ENCODE measurements at places on chromosomes 7 and 10.

GRCh38 chr10:23310404-23310803 lies 34.2 kb downstream of the C10orf67 start:
- no peak for DNase-seq

- no peak for DNase-seq
Observed at GRCh38 chr10:77248104-77248790, 389.4 kb downstream of the KCNMA1 start.

GRCh38 chr10:78278058-78278404 lies 244.4 kb downstream of the RPS24 start:
- DNase-seq, result no peak

- no peak for DNase-seq
Observed at GRCh38 chr7:90903841-90904240, 307.7 kb downstream of the CDK14 start.

- no peak for DNase-seq
Observed at GRCh38 chr7:27191161-27191731, 6.2 kb upstream of the HOXA11 start.

DNA sequence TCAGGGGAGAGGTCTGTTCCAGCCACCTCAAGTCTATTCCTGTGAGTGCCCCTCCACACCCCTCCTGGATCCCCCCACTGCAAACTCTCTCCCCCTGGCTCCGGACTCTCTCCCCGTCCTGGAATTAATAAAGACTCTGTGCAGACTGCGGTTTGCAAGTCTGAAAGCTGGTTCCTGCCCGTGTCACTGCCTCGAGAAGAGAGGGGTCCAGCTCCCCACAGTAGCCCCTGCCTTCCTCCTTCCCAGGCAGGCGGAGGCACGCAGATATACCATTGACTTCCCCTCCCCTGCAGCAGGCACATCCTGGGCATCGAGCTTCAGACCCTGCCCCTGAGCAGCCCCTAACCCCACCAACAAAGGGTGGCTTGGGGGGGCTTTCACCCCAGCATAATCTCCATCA lies 2.2 kb upstream of the ELN start:
- DNase-seq, result no peak

GRCh38 chr7:46256870-46257661 lies 336.0 kb upstream of the IGFBP3 start:
- DNase-seq, result peak; percentile 11

DNA sequence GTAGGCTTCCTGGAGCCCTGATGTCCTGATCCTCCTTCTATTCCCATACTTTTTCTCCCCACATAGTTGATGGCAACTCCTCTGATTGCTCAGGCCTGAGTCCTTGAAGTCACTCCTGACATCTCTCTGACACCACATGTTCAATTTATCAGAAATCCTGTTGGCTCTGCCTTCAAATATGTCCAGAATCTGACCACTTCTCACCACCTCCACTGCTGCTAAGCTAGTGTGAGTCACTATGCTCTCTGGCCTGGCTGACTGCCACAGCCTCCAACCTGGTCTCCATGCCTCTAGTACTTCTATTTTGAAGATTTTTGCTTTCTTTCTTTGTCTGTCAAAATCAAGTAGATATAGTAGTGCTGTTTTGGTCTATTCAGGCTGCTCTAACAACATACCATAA lies 53.0 kb downstream of the TMEM229A start:
- no peak for DNase-seq

DNA sequence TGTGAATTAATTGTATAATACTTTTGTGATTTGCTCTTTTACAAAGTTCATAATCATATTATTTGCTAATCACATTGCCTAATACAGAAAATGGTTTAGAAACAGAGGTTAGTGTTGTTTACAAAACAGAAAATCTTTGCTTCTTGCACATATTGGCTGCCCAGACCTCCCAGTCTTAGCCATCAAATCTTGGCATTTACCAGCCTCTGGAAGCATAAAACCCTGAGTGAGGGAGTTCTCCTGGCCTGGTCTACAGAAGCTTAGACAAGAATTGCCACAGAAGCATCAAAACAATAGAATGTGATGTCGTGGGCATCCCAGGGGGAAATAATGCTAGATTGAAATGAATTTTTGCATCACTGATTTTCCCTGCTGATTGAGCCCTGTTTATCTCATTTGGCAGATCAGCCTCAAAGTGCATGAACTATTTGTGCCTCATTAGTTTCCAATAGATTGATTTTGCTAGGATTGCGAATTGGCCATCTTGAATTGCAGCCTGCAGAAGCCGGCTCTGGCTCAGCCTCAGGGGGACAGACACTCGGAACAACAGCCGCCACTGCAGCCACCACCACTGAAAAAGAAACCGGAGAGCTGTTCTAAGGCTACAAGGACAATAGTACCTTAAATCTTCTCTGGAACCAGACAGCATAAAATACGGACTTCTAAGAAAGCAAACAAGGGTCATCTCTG lies 11.1 kb upstream of the SORBS1 start:
- DNase-seq, result no peak

DNA sequence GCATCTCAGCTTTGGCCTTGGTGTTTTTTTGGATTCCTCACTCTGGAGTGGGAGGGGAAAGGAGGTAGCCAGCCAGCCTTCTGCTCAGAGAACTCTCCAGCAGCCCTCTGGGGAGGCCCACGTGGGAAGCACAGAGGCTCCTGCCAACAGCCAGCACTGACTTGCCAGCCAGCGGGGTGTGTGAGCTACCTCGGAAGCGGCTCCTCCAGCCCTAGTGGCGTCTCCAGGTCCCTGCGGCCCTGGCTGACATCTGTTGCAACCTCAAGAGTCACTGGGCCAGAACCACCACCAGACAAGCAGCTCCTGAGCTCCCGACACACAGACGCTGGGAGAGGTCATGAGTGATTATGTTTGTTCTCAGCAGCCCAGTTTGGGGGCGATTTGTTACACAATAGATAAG lies 180.2 kb upstream of the FZD8 start:
- DNase-seq, result peak; percentile 95

GRCh38 chr10:99619090-99619800 lies 994 bp downstream of the SLC25A28 start:
- no peak for DNase-seq

DNA sequence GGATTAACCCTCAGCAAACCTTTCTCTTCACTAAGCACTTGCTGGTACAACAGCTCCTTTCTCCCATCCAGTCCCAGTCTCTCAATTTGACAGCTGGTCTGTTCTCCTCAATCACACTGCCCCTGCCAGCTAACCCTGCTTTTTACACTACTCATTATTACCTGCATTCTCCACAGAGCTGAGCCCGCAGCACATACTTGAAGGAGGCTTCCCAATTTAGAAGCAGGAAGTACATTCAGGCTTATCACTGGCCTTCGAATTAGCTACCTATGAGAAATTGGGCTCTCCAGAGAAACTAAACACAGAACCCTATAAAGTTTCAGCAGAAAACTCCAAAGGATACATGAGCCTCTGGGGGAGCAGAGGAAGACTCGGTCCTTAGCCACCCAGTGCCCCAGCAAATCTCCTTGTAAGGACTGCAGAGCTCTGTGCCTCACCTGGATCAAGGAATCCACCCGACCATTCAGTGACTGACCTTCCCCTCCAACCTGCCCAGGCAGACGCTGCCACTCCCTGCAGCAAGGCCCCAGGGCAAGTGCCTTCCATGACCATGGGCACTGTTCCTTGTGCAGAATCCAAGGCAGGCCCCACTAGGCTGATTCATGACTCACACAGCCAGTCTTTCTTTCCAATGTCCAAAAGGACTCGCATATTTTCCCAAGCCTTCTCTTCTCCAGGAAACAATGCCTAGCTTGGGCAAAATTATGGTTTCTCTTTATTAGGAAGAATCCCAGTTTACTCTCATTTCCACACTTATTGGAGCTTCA lies 68.0 kb downstream of the VOPP1 start:
- DNase-seq, result no peak

GRCh38 chr10:70738006-70738760 lies 47.0 kb downstream of the TBATA start:
- no peak for DNase-seq

GRCh38 chr10:119306514-119306951 lies 99.2 kb downstream of the GRK5 start:
- DNase-seq, result no peak

GRCh38 chr7:157120181-157120580 lies 18.5 kb upstream of the UBE3C start:
- DNase-seq, result no peak

DNA sequence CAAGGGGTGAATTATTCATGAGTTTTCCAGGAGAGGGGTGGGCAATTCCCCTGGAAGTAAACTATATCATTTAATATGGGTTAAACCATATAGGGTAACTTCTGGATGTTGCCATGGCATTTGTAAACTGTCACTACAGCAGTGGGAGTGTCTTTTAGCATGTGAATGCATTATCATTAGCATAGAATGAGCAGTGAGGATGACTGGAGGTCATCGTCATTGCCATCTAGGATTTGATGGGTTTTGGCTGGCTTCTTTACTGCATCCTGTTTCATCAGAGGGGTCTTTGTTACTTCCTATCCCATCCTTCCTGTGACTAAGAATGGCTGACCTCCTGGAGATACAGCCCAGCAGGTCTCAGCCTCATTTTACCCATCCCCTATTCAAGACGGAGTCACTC lies 139.5 kb upstream of the PRKCQ start:
- no peak for DNase-seq

- no peak for DNase-seq
Observed at GRCh38 chr10:1552881-1553670, 184.2 kb downstream of the ADARB2 start.

DNA sequence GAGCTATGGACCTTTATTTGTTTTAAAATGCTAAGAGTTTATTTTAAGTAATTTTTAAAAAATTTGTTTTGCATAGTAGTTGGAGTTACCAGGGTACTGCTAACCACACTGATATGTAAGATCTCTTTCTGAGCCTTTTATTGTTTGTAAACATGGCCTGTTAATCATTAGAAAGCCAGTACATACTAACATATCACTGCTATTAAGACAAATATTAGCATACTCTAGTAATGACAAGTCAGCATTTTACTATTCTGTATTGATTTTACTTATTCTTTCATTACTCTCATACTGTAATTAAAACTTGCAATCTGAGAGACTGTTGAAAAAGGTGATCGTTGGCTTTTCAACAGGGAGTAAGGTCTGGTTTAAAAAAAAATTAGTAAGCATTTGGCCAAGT lies 66.7 kb downstream of the PTEN start:
- no peak for DNase-seq

- no peak for DNase-seq
Observed at GRCh38 chr10:44284198-44285084, 100.5 kb downstream of the CXCL12 start.

- DNase-seq, result no peak
Observed at GRCh38 chr7:104962781-104963180, 51.2 kb upstream of the KMT2E start.

DNA sequence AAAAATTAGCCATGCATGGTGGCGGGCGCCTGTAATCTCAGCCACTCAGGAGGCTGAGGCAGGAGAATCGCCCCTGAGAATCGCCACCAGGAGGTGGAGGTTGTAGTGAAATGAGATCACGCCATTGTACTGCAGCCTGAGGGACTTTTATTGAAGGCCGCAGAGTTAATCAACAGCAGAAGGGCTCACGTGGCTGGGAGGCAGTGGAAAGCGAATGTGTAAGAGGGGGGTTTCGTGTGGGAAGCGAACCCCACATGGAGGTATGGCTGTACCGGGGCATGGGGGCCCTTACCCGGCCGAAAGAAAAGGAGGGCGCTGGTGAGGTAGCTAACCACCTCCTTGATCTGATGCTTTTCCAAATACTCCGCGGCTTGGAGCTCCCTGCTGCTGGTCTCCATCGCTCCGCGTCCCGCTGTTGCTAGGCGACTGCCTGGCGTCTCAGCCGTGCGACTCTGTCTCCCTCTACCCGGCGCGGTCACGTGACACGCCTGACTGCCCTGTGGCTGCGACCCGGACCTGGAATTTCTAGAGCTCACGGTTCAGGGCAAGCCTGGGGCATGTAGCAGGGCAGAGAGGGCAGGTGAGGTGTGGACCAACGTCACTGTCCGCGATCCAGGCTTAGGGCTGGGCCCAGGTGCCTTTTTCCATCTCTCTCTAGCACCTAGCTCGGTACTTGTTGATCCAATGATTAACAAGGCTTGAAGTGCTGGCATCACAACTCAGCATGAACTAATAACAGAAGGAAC lies at the start of gene EFCAB10:
TSS of gene EFCAB10 (minus strand) at position 428 of the 746 bp plus-strand sequence. CDS start at position 398, 30 bp downstream.
- no peak for DNase-seq

- no peak for DNase-seq
Observed at GRCh38 chr7:151113344-151114150, 27.3 kb downstream of the AGAP3 start.

DNA sequence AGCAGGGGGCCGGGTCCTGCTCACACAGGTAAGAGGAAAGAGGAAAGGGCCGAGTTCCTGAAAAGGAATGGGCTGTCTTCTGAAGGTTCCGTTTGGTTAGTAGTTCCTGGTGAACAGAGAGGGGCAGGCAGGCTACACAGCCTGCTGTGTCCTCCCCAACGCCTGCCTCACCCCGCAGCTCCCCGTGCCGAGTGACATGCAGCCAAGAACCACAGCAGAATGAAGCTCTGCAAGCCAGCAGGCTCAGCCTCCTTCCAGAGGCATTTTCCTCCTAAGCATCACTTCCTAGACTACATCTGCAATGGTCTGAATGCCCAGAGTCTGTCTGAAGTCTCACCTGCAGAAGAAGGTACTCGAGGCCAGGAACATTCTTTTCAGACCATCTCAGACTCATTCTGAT lies 202.4 kb upstream of the TCERG1L start:
- no peak for DNase-seq

- no peak for DNase-seq
Observed at GRCh38 chr10:15879058-15879457, 18.8 kb upstream of the MINDY3 start.

GRCh38 chr7:6012355-6013104 lies 3.5 kb downstream of the AIMP2 start:
- DNase-seq, result no peak

- DNase-seq, result no peak
Observed at GRCh38 chr10:88332503-88333247, 250.4 kb downstream of the RNLS start.

DNA sequence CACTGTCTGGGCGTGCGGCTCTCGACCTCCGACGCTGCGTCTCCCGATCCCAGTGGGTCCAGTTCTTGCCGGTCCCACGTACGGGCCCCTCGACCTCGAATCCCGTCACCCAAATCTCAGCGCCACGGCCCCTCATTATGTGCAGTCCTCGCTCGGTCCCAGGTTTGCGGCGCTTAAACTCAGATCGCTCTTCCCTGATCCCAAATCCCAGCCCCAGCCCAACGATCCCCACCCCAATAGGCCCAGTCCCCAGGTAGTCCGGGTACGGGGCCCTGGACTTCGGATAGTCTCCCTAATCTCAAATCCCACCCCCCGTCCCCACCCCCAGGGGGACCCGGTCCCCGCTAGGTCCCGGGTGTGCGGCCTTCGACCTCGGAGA lies 666 bp downstream of the HNRNPF start:
- DNase-seq, result no peak

DNA sequence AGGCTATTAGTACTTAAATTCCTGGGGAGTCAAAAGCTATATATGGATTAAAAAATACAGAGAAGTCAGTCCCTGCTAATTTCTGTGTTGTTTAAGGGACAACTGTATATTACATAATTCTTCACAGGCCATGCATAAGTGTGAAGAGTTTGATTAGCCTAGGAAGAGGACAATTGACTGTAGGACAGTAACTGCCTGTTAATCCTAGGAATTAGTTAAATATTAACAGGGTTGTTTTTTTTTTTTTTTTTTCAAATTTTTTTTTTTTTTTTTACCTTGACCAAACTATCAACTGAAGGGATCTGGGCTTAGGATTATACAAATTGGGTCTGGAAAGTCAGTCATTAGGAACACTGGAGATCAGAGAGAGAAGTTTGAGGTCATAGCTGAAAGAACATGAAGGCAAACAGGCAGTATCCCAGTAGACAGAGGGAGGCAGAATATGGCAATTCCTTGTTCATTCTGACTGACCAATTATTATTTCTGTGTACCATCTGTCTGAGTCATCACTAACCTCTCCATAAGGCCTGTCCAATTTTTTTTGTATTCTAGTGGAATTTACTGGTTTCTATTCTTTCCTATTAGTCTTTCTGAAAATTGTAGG lies 1139.2 kb downstream of the SORCS1 start:
- DNase-seq, result no peak
